H7 (cell line): ENCODE measurements at places on chromosomes 3 and 15. TPM values are rescaled to one million over a fixed set of nuclear protein-coding genes. Genes with fewer than 3 reads are reported as not detected.

DNA sequence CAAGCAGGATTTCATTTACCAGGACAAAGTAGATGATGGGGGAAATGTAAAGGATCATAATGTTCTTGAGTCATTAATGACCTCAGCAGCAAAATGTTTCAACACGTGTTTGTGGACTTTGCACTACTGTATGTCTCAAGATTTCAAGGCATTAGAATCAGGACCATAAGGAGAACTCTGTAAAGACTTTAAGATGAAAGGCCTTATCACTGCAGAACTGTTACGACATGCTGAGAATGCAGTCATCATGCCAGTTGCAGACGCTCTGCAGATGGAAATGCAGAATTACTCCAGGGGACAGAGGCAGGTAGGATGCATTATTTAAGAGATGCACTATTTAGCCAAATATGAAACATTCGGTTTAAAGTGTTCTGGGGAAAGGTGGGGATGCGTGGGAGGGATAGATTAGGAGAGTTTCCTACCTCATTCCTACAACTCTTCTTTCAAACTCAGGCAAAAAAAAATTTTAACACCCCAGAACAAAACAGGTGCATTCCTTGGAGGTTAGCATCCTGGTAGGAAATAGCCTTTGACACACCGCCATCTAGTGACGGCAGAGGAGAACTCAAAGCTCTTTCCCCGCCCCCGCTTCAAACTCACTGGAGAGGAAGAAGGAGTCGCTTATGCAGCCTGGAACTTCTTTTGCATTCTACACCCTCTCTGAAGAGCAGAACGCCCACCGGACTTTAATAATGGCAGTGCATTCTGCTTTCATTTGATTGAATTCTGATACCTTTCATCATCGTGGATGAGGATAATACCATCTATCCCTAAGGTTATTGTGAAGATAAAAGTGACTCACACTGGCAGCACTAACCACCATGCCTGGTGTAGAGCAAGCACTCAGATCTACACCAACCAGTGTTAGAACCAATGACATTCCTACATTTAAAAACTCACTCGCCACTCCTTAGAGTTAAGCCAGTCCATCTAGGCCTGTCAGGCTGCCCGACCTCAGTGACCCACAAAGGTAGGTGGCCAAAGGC, 43.1 kb upstream of the TOPAZ1 start:
- peak; percentile 85 for DNase-seq

DNA sequence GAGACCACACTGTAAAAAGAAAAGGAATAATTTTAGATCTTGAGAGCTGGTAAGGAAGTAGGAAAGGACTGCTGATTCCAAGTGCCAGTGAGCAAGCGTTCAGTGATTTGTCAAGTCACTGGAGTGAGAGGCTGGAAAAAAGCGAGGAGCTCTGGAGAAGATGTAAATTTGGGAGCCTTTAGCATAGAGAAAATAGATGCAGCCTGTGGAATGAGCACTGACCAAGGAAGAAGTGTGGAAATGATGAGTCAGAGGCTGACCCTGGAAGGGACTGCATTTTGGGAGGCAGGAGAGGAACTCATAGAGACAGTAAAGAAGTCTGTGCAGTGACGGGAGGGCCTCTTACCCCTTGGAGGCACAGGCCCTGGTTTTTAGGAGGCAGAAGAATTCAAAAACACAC, 17.1 kb upstream of the ABTB1 start:
- no peak for DNase-seq

DNA sequence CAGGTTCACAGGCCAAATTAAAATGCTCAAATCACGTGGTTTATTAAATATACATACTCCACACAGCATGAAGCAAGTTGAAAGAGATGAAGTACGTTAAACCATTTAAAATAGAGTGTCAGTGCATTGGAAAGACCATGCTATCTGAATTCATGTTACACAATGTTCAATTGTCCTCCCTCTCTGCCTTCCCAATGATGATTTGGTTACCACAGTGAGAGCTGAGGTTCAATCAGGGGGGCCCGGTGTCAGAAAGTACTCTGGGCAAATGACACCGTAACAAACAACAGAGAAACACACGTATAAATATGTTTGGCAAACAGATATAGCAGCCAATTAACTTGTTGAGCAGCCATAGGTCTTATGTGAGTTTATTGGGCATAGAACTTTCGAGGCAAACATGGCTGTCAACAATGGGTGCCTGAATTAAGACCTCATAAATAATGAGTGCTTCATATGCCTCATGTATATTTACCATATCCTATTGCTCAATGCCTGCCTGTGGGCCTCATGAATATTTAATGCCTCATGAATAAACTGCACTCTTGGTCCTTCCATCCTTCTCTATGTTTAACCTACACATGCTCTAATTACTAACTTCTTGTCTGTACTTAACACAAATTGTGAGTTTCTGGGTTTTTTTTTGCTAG, 641.5 kb downstream of the PLOD2 start:
- DNase-seq: no peak

DNA sequence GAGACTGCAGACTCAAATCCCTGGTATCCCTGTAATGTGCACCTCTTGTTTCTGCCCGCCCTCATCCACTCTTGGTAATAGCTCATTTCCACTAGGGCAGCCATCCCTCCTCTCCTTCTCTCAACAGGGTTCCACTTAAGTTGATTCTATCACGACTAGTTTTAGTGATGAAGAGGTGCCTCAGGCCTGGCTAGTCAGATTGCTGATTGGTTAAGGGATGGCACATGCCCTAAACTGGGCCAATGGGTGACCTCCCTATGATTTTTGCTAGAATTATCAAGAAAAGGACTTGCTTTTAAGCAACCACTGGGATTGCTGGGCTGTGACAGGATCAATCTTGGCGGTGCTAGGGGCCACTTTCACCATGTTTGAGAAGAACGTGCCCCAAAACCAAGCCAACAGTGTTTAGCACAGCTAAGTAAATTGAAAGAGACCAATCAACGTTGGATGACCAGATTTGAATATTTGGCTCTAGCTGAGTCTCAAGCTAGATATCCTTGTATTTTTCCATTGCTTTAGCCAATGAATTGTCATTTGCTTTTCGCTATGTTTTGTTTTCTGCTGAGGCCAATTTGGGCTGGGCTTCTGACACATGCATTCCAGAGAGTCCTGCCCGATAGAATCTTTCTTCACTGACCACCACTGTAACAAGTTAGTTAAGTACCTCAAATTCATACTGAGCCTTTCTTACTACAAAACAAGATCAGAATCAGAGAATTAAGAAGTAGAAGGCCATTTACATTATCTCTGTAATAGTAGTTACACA, 131.0 kb downstream of the PDZRN3 start:
- no peak for DNase-seq

GRCh38 chr3:178047496-178047895, 488.7 kb upstream of the KCNMB2 start:
- DNase-seq: no peak

DNA sequence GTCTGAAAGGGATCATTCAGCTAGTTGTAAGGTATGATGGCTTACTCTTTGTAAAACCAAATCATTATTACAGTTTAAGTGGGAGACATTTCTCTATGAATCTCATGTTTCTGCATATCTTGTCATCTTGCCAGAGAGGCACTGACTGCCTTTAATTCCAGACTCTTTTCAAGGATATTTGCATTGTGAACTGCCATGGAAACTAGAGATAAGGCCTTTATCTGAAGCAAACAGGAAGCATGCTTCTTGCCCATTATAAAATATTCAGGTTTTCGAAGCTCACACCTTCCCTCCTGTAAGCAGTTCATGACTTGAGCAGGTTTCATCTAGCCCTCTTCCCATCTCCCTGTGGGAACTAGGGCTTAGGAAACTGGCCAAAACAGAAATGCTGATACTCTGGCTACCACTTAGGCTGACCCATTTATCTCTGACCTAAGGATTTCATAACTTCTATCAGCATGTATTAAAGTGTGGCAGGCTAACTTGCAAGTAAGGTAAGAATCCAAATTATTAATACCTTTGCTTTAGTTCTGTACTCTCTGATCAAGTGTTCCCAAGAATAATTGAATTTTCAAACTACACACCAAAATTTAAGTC, 326.6 kb upstream of the ALCAM start:
- no peak for DNase-seq

- peak; percentile 64 for DNase-seq
These were observed 1.2 kb downstream of the MB21D2 start for GRCh38 chr3:192916371-192917027.

The HYAL1 gene
- 5.4 and 8.2 TPM in 2 replicates for total RNA-seq

The THPO gene
- 0.80 and 1.3 TPM in 2 replicates for total RNA-seq

The GPD1L gene
- total RNA-seq: 2.0 and 2.8 TPM in 2 replicates
